ENCODE measurements at places on chromosomes 2 and 18.

DNA sequence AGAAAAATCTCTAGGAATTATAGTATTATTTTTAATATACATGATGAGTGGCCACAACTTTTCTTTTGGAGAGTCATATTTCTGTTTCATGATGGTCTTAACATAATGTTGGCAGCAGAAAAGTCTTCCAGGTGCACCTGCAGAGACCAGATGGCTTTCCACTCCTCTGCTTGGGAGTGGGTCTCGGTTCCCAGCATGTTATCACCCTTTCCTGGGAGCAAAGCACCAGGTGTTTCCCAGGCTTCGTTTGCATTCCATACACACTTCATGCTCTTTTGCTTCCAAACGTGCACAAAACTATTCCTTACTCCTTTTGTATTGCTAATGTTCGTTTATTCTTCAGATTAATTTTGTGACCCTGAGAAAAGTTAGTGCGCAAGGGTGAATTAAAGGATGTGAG, 305.2 kb downstream of the CDH2 start:
- DNase-seq, result no peak

GRCh38 chr2:108554528-108554927, 20.3 kb downstream of the LIMS1 start:
- DNase-seq, result no peak

- DNase-seq, result no peak
Measured at GRCh38 chr2:240390091-240391073, 45.1 kb upstream of the GPC1 start.

DNA sequence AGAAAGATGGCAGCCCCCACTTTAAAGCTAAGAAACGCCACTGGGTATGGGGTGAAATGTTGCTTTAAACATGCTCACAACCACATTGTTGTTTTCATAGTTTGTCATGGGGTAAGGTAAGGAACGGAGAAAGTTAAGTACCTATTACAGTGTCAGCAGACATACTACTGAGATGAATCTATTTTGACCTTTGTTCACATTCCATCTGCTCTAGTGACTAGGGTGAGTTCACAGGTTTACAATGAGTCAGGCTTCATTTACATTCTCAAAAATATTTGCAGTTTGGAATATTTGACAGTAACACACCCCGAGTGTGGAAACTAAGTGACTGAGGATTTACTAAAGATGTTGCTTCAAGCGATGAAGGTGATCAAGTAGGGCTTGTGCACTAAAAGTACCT, 428.7 kb upstream of the ACVR2A start:
- no peak for DNase-seq

GRCh38 chr2:30530346-30530745, 83.3 kb downstream of the LCLAT1 start:
- DNase-seq, result no peak
